Posterior vena cava (tissue), 2 donors: ENCODE measurements at places on chromosomes 3 and 15. TPM values are rescaled to one million over a fixed set of nuclear protein-coding genes. Genes with fewer than 3 reads are reported as not detected.

The SLC24A5 gene
- not detected for total RNA-seq

The PLXND1 gene
- 155 TPM for total RNA-seq

The SERPINI2 gene
- total RNA-seq = 0.81 TPM

The CCR8 gene
- total RNA-seq = not detected

The CHSY1 gene
- total RNA-seq = 48.6 TPM

The KCNMB3 gene
- 2.7 TPM for total RNA-seq
